Activated naive CD8-positive, alpha-beta T cell treated with anti-CD3 and anti-CD28 coated beads for 36 hours (primary cell): ENCODE measurements at places on chromosomes 1 and 21.

GRCh38 chr1:22074803-22075202 is 22.3 kb downstream of the CDC42 start:
- peaks cover 77% of the 10 kb centered on the region for H3K4me1 ChIP-seq
- no peaks in the 10 kb centered on the region for H3K27me3 ChIP-seq
- H3K36me3 ChIP-seq: peaks cover 71% of the 10 kb centered on the region
- H3K4me3 ChIP-seq: no peak overlapping the region

DNA sequence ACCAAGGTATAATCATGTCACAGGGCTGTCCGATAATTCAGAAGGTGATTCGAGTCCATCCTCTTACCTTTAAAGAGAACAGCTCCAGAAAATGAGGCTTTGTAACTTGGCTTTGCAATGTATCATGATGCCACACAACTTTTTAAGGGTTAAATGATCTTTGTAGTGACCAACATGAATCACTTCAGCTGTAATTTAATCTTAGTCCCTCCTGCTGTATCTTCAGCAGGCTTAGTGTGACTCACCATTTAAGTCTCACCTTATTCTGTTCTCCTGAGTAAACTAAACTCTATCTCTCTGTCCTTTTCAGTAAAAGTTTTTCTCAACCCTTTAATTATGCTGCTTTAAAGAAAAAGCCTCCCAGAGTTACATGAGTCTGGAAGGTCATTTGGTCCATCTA is 1.9 kb upstream of the HIVEP3 start:
- no peak for DNase-seq
- H3K36me3 ChIP-seq: peaks cover 1% of the 10 kb centered on the region
- no peaks in the 10 kb centered on the region for H3K27me3 ChIP-seq
- H3K4me3 ChIP-seq: no peak overlapping the region
- H3K4me1 ChIP-seq: peaks cover 47% of the 10 kb centered on the region

DNA sequence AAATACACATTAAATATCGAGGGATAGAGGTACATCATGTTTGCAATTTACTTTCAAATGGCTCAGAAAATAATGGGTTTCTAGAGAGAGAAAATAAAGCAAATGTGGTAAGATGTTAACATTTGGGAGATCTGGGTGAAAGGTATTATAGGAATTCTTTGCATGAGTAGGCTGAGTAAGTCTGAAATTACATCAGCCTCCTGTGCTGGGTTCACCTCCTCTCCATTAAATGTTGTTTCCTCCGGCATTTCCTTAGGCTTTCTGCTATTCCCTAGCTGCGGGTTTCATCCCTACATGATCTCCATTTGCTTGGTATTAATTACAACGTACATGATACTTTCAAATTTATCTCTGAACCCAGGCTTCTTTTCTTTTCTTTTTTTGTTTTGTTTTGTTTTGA is 31.6 kb downstream of the ZMYND12 start:
- H3K27me3 ChIP-seq: no peaks in the 10 kb centered on the region
- H3K4me1 ChIP-seq: no peaks in the 10 kb centered on the region
- no peak for DNase-seq
- no peak overlapping the region for H3K27ac ChIP-seq

DNA sequence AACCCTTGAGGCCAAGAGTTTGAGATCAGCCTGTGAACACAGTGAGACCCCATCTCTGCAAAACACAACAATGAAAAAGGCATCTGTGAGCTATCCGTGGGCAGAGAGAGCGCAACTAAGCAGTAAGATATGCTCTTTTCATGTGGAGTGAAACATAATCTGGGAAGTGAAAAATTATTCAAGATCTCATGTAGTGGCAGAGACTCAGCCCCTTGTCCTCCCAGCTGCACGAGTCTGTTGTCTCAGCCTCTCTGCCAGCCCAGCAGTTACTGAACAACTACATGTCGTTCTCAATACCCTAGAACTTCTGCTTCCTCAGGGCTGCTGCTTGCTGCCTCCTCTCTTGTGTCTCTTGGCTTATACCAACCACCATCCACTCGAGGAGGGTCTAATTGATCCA is 61.3 kb upstream of the WDR26 start:
- peaks cover 5% of the 10 kb centered on the region for H3K36me3 ChIP-seq
- peak overlapping the region; percentile 7 for H3K27ac ChIP-seq
- DNase-seq: no peak
- no peak overlapping the region for H3K4me3 ChIP-seq

- H3K36me3 ChIP-seq: peaks cover 9% of the 10 kb centered on the region
- H3K27me3 ChIP-seq: no peaks in the 10 kb centered on the region
- H3K27ac ChIP-seq: no peak overlapping the region
- H3K4me1 ChIP-seq: peaks cover 22% of the 10 kb centered on the region
- DNase-seq: no peak
Measured at GRCh38 chr1:147626739-147627138, 43.6 kb downstream of the ACP6 start.

- H3K4me1 ChIP-seq: peaks cover 16% of the 10 kb centered on the region
- H3K27me3 ChIP-seq: no peaks in the 10 kb centered on the region
- no peak overlapping the region for H3K4me3 ChIP-seq
- DNase-seq: no peak
- peaks cover 6% of the 10 kb centered on the region for H3K36me3 ChIP-seq
Measured at GRCh38 chr1:241611063-241611462, 29.1 kb downstream of the CHML start.

- H3K4me1 ChIP-seq: no peaks in the 10 kb centered on the region
- no peak for DNase-seq
- no peak overlapping the region for H3K27ac ChIP-seq
- peaks cover 2% of the 10 kb centered on the region for H3K36me3 ChIP-seq
Measured at GRCh38 chr1:64572222-64572900, 102.4 kb downstream of the CACHD1 start.

DNA sequence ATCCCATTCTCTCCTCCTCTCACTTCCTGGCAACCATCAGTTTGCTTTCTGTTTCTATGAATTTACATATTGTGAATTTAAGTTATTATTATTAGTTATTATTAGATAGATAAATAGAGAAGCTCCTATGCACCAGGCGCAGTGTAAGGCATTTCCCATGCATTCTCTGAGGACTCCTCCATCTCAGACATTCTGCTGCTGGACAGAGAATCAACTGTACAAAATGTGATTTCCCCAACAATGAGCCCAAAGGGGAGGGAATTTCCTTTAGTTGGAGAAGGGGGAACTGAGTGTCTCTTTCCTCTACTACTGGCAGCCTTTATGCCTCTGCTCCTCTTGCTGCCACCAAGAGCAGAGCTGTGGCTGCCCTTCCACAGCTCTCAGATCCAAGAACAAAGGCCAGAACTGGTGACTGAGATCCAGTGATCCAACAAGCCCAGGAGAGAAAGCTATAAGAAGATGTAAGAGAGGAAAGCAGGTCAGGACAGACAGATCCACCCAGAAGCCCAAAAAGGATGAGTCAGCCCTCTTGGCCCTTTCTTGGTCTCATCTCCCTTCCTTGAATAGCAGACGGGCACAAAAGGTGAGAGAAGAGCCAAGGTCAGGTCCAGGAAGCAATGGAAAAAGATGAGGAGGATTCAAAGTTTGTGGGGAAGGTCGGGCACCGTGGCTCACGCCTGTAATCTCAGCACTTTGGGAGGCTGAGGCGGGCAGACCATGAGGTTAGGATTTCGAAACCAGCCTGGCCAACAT is 3.5 kb upstream of the IVL start:
- DNase-seq: no peak
- H3K27ac ChIP-seq: no peak overlapping the region
- H3K4me1 ChIP-seq: peaks cover 6% of the 10 kb centered on the region
- no peaks in the 10 kb centered on the region for H3K36me3 ChIP-seq
- H3K27me3 ChIP-seq: peaks cover 24% of the 10 kb centered on the region

DNA sequence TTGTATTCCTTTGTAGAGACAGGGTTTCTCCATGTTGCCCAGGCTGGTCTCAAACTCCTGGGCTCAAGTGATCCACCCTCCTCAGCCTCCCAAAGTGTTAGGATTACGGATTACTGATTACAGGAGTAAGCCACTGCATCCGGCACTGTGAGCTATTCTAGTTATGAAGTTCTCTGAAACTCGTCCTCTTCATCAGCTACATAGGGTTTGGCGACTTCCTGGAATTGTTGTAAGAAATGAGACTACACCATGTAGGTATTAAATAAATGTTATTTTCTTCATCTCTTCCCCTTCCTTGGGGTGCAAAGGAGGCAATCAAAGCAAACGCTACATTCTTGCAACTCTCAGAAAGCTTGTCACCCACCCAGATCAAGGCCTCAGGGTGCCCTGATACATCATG is 131.2 kb upstream of the TIAM1 start:
- no peak for DNase-seq
- no peak overlapping the region for H3K27ac ChIP-seq
- H3K27me3 ChIP-seq: no peaks in the 10 kb centered on the region
- H3K4me3 ChIP-seq: no peak overlapping the region

- DNase-seq: no peak
- H3K36me3 ChIP-seq: no peaks in the 10 kb centered on the region
- no peak overlapping the region for H3K4me3 ChIP-seq
- H3K4me1 ChIP-seq: peaks cover 6% of the 10 kb centered on the region
- peaks cover 52% of the 10 kb centered on the region for H3K27me3 ChIP-seq
- no peak overlapping the region for H3K27ac ChIP-seq
Measured at GRCh38 chr1:201945157-201945556, 1.2 kb downstream of the LMOD1 start.

DNA sequence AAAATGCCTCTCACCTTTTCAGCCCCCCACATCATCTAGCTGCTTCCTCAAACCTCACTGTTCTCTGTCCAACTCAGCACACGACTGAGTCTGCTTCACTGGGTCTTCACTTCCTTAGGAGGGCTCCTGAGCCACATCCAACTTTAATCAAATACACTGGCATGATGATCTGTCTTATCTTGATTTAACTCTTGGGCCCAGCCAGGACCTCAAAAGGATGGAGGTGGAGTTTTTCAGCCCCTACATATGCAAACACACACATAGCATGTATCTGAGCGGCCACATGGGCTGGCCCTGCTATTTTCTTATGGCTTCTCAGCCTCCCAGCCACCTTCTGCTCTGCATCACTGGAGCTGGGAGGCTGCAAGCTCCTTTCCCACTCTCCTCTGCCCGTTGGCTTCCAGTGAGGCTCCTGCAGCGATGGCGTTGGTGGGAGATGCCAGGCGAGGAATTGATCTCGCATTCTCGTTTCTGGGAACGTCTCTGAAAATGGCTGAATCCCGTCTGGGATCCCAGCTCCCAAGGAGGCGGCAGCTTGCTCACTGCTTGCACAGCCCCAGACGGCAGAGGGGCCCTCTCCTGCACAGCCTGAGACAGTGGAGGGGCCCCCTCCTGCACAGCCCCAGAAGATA is 1.8 kb upstream of the PRXL2B start:
- H3K27me3 ChIP-seq: no peaks in the 10 kb centered on the region
- DNase-seq: no peak
- peak overlapping the region; percentile 84 for H3K27ac ChIP-seq

DNA sequence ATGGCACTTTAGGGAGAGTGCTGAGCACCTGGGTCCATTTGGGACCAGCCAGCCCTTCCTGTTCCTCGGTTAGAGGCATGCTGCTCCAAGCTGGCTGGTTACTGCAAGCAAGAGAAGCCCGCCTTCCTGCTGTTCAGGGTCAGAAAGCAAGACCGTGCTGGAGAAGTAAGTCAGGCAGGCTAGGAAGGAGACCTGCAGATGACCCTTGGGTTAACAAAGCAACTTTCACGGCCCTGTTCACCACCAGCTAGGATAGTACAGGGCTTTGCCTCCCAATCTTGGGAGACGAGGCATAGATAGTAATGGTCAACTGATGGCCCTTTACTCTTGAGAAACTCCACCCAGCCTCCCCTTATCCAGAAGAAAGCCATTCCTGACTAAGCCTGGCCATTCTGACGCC is 136.1 kb downstream of the DHRS3 start:
- peaks cover 56% of the 10 kb centered on the region for H3K4me1 ChIP-seq
- no peak overlapping the region for H3K27ac ChIP-seq
- peaks cover 65% of the 10 kb centered on the region for H3K36me3 ChIP-seq

- H3K4me3 ChIP-seq: no peak overlapping the region
- H3K27me3 ChIP-seq: peaks cover 3% of the 10 kb centered on the region
- peaks cover 2% of the 10 kb centered on the region for H3K36me3 ChIP-seq
- H3K4me1 ChIP-seq: peaks cover 34% of the 10 kb centered on the region
- DNase-seq: peak; percentile 55
- H3K27ac ChIP-seq: peak overlapping the region; percentile 21
Measured at GRCh38 chr1:207414606-207415108, 39.5 kb upstream of the CR2 start.

DNA sequence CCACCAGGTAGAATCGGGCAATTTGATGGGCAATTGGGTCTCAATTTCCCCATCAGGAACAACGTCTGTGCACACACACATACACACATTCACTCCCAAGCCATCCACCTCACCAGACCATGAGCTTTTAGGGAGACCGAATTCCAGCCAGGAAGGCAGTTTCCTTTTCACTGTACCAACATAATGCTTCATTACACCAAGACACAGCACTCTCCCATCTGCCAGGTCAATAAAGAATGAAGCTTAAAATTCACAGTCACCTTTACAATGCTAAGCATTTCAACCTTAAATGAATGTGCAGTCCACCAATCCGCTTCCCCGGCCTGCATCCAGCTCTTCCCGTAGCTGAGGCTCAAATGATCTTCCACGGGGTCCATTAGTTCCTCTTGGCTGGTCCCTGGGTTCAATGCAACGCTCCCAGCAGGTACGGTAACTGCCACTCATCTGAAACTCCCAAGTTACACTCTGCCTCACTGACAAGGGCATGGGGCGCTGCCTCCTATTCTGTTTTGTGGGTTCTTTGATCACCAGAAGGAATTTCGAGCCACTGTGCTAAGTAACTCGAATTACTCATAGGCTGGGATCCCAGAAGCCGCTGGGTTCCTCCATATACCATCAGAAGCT is 105.0 kb downstream of the SIM2 start:
- no peak for DNase-seq
- H3K4me1 ChIP-seq: no peaks in the 10 kb centered on the region
- no peak overlapping the region for H3K27ac ChIP-seq
- no peaks in the 10 kb centered on the region for H3K27me3 ChIP-seq
- no peak overlapping the region for H3K4me3 ChIP-seq

DNA sequence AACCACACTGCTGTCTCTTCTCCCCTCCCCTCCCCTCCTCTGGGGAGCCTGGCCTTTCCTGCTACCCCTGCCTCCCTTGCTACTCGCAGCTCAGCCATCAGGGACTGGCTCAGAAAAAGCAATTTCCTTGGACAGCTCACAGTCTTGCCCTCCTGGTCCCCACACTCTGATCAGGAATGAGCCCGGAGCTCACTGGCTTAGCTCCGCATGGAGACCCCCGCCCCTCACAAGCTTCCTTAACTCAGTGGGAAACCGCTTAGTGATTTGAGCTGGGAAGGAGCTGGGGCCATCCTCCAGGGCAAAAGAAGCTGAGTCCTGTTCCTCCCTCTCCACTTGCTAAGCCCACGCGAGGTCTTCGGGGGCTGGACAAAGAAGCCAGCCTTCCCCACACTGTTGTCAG is 70.3 kb upstream of the ACTL8 start:
- no peaks in the 10 kb centered on the region for H3K27me3 ChIP-seq
- no peaks in the 10 kb centered on the region for H3K36me3 ChIP-seq
- H3K27ac ChIP-seq: no peak overlapping the region
- no peak for DNase-seq
- H3K4me1 ChIP-seq: no peaks in the 10 kb centered on the region
